ENCODE measurements at places on chromosomes 7 and 10.
A peak's percentile ranks its signal among the peaks of the same experiment; 100 is the strongest.

DNA sequence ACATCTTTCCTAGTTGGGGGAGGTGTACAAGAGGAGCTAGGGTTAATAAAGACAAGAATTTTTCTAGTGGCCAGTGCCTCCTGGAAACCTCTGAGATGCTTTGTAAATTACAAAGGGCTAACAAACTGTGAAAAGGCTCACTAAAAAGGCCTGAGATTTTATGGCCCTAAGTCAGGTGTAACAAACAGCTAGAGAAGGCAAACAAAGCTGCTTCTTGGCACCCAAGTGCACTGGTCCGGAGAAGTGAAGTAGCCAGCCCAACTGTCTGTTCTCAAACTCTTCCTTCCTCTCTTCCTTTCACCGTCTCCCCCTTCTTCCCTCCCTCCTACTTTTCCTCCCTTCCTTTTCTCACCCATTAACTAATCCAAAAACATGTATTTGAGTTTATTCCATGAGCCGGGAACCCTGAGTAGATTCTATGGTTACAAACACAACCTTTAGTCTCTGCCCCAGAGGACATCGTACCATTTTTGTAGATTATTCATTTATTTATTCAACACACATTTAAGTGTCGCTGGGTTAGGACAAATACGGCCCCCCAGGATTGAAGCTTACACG lies 143.4 kb upstream of the PCGF5 start:
- no peak for DNase-seq

DNA sequence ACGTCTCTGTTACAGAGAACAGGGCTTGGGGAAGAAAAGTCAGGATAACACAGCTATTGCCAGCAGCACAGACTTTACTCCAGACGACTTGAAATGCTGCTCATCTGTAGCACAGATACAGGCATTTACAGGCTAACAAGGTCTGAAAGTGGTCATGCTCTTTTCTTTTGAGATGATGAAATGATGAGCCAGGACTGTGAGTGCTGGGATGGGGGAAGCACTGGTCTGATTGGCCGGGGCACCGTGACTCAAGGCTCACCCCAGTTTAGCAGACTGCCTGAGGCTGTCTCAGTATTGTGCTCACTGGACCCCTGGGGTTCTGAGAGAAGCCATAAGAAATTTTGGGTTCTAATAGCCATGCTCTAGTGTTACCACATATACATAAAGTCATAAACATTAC lies 12.4 kb downstream of the SMKR1 start:
- DNase-seq: no peak

GRCh38 chr7:73838642-73839041 lies 3.7 kb downstream of the METTL27 start:
- no peak for DNase-seq

DNA sequence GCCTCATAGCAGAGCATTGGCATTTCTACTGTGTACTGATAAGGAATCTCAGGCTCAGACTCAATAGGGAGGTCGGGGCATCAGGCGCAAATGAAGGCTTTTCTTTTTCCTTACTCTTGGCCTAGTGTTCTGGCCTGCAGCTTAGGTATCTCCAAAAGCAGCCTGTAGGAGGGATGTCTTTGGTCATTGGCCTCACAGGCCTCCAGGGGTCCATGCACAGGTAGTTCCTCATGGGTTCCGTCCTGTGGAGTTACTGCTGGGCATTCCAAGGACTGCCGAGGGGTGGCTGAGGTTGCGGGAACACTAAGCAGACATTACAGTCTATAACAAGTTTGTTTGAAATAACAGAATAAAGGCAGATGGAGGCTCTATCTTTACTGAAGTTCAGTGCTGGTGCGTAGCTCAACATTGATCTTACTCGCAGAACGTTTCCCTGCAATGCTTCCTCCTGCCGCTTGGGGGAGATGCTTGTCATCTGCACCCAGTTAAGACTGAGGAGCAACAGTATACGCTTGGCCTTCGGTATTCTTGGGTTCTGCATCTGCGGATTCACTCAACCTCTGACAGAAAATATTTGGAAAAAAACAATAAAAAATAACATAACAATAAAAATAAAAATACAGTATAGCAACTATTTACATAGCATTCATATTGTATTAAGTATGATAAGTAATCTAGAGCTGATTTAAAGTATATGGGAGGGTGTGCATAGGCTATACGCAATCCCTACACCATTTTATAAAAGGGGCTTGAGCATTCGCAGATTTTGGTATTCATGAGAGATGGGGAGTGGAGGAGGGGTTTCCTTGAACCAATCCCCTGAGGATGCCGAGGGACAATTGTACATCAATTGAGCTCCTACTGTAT lies 58.9 kb downstream of the SH2D4B start:
- peak; percentile 86 for DNase-seq

GRCh38 chr7:105215182-105215581 lies 173.5 kb downstream of the SRPK2 start:
- DNase-seq: no peak

GRCh38 chr7:30804078-30804661 lies 33.0 kb downstream of the MINDY4 start:
- DNase-seq: no peak

- DNase-seq: peak; percentile 4
Measured at GRCh38 chr7:73701357-73701995, 18.0 kb downstream of the STX1A start.

DNA sequence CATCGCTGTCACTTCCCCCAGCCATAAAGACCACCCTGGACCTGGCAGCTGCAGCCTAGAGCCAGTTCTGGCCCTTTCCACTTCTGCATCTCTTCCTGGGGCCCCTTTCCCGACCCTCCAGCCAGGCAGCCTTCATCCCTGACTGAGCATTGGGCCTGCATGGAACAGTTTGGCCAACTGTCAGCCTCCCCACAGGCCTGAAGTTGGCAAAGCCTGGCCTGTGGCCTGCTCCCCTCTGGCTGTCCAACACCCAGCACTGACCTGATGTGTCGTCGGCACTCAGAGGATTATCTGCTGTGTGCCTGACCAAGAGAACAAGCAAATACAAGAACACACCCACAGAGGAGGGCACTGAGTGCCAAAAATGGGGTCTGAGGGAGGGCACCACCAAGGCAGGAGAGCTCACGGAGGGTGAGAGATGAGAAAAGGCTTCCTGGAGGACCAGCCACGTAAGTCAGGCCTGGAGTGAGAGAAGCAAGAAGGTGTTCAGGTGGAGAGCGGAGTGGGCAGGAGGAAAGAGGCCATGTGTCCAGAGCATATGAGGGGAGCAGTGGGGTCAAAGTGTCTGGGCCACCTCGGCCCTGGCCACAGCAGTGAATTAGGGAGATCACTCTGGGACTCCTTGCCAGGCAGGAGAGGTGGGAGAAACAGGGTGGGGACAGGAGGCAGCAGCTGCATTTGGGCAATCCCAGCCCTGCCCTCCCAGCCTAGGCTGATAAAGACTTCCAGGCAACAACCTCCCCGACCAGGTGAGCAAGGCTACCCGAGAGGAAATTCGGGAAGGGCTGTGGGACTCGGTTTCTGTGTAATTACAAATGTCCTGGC lies 4.5 kb downstream of the GPRIN2 start:
- DNase-seq: no peak

DNA sequence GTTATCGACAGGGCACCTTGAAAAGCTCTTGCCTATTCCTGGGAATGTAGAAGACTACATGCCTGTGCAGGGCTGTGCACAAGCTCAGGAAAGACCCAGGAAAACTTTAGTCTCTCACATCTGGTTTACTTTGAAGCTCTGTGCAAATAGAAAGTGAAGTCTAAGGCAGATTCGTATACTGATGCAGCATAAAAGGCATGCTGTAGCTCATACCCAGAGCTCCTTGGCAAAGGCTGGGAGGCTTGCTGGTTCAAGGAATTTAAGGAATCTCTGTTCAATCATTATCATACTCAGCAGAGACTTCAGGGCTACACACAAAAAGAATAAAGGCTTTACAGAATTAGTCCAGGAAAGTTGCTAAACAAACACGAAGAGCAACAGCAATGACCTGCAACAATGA lies 192.0 kb downstream of the OTUD1 start:
- no peak for DNase-seq

GRCh38 chr10:110016039-110016438 lies 8.3 kb downstream of the ADD3 start:
- peak; percentile 42 for DNase-seq

GRCh38 chr7:46854958-46855473 lies 726.9 kb downstream of the TNS3 start:
- no peak for DNase-seq

DNA sequence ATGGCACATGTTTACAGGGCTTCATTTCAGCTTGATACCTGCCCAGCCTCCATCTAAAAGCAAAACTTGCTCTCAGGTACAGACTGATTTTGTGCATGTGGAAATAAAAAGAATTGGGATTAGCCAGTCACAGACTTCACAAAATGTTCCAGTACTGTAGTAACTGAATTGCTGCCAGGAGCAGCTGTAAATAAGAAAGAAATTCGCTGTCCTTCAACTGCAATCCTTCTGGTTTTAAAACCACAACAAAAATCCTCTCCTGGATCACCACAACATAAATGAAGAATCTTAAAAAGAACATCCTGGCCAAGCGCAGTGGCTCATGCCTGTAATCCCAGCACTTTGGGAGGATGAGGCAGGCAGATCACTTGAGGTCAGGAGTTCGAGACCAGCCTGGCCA lies 3.9 kb upstream of the MIOS start:
- no peak for DNase-seq

DNA sequence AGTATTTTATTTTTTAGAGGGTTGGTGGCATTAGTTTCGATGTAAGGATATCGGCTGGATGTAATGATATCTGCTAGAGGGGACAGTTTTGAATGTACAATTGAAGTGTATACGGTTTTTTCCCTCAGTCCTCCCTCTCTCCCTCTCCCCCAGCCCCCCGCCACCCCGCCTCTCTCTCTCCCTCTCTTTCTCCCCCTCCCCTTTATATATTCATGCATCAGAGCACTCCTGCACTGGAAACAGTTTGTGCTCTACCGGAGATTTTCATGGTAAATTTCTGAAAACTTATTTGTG lies 1.6 kb downstream of the GLCCI1 start:
- DNase-seq: no peak

DNA sequence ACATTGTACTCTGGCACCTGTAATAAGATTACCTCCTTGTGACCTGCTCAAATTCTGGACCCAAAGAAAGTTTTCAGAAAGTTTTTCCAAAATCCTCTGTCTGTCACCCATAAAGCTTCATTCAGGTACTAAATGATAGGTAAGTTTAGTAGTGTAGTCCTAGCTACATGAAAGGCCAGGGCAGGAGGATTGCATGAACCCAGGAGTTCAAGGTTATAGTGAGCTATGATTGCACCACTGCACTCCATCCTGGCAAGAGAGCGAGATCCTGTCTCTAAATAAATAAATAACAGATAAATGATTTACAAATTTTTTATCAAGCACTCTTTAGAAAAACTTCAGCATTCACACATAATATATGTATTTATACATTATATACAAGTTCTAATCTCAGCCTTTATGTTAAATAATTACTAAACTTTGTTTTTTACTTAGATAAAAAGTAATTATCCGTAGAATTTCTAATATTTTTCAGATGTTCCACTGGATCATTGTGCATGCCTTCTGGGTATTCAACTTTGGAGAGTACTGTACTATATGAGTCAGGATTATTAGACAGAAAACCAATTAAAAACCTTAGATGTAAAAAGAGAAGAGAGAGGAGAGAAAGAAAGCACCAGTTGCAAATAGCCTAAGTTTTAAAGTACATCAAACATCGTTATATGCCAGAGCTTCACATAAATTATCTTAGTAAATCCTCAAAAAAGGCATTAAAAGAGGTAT lies 363.0 kb downstream of the LRRTM3 start:
- DNase-seq: no peak

- no peak for DNase-seq
Measured at GRCh38 chr10:62171791-62172190, 96.9 kb downstream of the RTKN2 start.

DNA sequence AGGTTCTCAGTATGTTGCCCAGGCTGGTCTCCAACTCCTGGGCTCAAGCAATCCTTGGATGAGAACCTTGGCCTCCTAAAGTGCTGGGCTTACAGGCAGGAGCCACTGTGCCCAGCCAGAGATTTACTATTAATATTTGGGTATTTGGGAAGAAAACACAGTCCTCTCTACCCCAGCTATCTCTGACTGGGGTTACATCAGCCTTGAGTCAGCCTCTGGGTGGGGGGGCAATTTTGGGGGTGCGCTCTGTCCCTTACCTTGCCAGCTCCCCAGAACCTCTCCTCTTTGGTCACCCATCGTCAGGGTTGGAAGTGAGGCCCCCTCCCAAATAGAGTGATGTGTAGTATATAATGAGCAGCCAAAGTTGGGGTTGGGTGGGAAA lies 1.8 kb downstream of the MLXIPL start:
- DNase-seq: no peak

GRCh38 chr10:122327237-122328206 lies 47.0 kb upstream of the PLEKHA1 start:
- no peak for DNase-seq

DNA sequence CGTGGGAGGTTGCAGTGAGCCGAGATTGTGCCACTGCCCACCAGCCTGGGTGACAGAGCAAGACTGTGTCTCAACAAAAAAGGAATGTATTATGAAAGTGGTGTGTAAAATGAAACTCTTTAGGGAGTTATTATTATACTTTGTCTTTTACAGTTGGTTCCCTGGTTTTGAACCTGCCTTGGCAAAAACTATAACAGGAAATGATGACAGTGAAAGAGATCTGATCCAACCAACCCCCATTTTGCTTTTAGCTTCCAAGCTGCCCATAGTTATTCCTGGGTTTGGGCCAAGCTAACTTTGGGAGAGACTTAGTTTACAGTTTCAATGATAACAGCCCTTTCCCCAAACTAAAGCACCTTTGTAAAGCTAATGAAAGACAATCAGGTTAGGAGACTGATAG lies 34.1 kb upstream of the NMT2 start:
- DNase-seq: no peak

DNA sequence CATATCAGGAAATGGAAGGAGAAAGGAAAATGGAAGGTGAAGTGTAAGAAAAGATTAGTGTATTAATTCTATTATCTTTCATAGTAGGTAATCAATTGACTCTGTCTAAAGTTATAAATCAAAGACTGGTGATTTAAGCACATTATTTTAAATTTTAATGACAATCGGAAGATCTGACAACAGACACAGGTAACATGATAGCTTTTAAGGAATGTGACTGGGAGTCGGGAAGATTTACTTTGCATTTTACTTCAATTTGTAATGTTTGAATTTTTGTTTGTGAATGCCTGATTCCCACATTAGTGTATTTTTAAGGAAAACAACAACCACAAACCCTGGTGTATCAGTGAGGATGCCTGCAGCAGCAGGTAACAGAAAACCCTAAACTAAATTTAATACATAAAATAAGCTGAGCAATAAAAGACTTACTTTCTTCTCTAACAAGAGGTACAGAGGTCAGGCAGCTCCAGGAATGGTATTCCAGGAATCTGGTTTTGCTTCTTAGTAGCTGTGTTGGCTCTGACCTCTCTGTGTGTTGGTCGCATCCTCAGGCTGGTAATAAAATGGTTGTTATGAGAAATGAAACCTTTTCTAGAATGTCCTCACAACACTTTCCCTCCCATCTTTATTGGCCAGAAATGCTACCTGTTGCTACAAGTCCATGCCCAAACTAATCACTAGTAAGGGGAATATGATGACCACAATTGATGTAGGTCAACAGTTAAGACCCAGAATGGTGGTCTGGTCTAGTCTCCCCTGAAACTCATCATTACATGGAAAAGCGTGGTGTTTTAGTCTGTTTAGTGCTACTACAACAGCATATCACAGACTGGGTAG lies 12.2 kb downstream of the DNAJB9 start:
- DNase-seq: no peak

- DNase-seq: no peak
Measured at GRCh38 chr10:33841678-33842077, 507.2 kb upstream of the NRP1 start.

GRCh38 chr10:44389556-44389955 lies 4.7 kb upstream of the CXCL12 start:
- DNase-seq: no peak
